ENCODE measurements at places on chromosomes 5 and 9.

- no peak for DNase-seq
These were observed 251.8 kb downstream of the PBX3 start for GRCh38 chr9:125998837-125999503.

GRCh38 chr9:86764221-86764624, 183.1 kb downstream of the GAS1 start:
- no peak for DNase-seq

GRCh38 chr9:27566118-27566517, 7.2 kb downstream of the C9orf72 start:
- no peak for DNase-seq

DNA sequence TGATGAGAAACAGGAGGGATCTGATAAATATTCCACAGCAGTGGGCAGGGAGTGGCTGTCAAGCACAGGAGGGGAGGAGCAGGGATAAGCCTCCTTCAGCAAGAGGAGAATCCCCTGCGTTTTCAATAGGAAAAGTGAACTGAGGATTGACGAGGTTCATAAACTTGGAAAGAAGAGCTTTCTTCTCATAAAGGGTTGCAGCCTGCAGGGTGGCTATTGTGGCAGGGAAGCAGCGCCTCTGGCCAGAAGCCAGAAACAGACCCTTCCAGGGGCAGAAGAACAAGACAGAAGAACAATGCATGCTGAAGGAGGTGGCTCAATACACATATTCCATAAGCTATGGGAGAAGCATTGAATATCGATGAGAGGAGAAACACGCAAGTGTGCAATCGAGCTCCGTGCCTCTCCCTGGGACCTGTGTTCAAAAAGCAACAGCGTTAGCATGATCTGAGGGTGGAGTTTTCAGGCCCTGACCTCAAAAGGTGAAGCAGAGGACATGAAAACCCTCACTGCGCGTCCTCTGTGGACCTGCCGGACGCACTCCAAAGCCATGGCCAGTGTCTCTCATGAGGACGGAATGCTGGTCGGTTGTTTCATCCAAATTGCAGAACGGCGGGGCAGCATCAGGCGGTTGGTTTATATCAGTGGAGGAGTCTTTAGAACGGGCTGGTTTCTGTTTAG, 67.6 kb downstream of the ANKRD33B start:
- DNase-seq, result no peak

DNA sequence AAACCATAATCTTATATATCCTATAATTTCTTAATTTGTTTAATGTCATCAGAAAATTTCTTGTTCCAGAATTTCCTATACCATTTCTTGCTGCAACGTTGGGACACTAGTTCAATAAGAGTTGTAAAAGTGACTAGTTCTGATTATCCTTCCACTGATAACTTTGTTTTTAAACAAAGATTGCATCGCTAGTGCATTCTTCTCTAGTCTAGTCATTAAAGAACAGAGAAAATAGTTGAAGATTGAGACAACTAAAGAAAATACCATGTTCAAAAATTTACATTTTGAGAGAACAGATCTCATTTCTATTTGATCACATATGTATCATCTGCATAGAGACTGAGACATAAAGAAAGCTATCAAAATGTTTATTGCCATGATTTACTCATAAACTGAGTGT, 1888.2 kb downstream of the EFNA5 start:
- DNase-seq, result no peak

DNA sequence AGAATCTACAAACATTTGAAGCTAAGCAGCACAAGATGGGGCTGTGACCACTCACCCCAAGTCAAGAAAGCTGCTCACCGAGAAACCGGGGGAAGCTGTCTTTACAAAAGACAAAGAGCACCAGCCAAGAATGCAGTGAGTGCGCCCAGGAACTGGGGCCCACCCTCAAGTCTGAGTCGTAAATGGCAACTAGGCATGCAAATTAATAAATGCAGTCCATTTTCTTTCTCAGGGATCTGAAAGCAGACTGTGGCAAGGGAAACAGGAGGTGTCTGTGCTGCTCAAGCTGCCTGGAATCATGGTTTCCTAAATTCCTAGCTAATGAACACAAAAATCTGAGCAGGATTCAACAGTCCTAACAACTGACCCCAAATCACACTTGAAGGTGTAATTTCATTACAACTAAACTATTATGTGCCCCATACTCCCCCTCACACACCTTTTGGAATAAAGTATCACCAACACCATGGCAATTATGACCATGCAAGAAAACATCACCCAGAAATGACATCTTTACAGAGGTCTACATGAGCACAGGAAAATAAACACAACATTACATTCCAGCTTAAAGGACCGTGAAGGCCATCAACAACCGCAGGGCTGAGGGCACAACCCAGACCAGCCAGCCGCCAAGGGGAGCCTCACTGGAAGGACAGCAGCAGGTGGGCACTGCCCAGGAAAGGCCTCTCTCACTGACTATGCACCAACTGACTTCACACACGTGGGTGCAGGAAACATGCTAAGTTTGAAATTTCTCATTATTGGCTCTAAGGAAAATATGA, 17.6 kb downstream of the NSUN2 start:
- no peak for DNase-seq

DNA sequence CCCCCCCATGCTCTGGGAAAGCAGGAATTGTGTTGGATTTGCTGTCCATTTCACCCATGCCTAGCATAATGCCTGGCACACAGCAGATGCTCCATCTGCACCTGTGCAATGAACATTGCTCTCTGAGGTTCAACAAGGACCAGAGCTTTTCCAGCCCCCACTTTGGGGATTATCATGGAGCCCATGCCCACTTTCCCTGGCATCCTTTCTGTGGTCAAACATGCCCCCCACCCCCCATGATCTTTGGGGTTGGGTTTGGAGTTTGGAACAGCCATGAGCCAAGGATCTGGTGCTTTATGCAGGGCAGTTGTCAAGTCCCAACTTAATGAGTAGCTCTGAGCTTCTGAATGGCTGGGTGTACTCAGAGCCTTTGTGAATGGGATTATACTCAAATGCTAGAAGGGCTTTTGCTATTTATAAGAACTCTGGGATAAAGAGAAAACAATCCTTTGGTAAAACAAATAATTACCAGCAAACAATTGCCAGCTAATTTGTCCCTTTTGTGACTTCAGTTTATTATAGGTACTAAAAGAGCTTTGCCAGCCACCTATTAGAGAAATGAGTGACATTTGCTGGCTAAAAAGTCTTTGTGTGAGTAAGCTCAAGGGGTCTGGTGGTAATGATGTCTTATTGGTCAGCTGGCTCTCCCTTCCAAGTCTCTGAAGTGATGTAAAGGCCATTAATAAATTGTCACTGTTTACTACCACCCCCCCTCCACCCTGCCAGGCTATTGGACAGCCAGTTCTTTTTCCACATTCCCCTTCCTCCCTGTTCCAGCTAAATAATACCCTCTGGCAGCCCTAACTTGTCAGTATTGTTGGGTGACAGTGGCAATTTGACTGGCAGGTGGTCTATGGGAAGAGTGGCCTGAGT, 182.3 kb downstream of the MACROH2A1 start:
- no peak for DNase-seq

- DNase-seq, result no peak
These were observed 104.8 kb upstream of the CD180 start for GRCh38 chr5:67301285-67301903.

GRCh38 chr5:142871363-142872193, 101.4 kb downstream of the ARHGAP26 start:
- DNase-seq, result no peak

DNA sequence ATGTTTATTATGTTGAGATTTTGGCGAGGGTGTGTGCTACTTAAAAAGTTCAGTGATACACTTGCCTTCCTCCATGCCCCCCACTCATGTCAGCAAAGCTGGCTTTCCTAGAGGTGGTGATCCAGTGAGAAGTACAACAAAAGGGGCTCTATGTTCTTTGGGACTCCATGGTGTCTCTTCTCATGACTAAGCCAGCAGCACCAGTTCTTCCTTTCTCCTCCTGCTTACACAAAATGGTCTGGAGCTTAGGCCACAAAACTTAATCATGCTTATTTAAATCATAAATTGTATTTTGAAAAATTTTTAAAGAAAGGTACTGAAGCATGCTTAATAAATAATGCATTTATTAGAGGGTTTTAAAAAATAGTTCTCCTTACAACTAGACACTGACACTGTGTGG, 22.4 kb downstream of the MOCS2 start:
- DNase-seq, result no peak

- DNase-seq, result no peak
These were observed 33.1 kb upstream of the SPIN1 start for GRCh38 chr9:88355166-88355565.

- DNase-seq, result no peak
These were observed 67.2 kb downstream of the PRLR start for GRCh38 chr5:35162848-35163709.

DNA sequence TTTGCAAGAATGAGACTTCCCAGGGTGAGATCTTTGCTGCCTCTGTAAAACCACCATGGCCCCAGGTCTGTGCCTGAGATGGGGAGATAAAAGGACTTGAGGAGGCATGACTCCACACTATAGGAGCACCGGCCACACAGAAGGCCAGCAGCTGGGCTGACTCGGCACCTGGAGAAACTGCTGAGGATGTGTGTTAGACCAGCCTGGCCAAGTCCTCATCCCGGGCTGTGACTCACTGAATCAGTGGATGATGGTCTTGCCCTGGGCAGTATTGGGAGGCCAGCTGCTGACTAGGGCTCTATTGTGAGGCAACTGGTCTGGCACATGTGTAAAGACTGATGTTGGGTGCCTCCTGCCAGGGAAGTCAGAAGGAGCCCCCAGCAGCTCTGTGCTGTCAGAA, 286.2 kb downstream of the ACTL7B start:
- no peak for DNase-seq

DNA sequence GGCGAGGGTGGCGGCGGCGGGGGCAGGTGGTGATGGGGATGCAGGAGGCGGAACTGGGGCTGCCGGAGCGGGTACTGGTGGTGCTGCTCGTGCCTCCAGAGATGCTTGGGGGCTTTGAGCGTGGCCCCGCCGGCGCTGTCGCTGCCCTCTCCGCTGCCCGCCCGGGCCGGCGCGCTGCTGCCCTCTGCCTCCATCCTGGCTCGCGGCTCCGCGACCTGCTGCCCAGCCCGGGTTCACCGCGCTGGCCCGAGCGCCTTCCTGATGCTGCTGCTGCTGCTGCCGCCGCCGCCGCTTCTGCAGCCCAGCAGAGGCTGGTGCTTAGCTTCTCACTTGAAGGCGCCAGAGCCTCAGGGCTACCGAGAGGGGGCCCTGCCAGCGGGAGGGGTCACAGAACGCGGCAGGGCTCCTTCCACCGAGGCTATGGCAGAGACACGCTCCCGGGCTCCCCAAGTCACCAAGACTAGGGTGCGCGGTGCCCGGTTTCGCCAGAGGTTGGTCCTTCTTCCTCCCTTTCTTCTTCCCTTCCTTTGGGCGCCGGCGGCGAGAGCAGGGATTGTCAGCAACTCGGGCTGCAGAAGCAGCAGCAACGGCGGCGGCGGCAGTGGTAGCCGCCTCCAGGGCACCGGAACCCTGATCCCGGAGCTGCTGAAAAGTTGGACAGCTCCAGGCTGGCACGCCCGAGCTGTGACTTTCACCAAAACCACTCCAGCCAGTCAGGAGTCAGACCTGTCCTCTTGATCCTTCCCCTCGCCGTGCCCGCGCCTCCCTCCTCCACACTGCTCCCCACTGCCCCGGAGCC, at the start of gene PDE4D:
PDE4D (minus strand) TSS at position 298 of the 799 bp plus-strand sequence.
- no peak for DNase-seq

GRCh38 chr5:132692632-132692967, 18.8 kb downstream of the IL4 start:
- DNase-seq, result no peak

DNA sequence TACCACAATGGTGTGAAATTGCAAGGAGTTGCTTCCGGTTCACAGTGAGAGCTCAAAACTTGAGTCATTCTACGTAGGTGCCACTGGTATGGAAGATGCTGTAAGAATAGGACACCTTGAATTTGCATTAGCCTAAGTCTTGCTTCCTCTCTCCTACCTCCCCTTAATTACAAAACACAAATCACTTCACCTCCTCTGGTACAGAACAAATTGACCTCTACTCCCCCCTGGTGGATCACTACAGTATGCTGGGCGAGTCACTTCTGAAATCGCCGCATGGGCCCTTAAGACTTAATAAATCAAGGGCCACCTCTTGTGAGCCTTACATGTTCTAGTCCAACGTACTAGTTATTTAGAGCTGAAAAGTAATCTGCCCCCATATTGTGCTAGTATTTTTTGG, 145.3 kb upstream of the SMARCA2 start:
- no peak for DNase-seq

DNA sequence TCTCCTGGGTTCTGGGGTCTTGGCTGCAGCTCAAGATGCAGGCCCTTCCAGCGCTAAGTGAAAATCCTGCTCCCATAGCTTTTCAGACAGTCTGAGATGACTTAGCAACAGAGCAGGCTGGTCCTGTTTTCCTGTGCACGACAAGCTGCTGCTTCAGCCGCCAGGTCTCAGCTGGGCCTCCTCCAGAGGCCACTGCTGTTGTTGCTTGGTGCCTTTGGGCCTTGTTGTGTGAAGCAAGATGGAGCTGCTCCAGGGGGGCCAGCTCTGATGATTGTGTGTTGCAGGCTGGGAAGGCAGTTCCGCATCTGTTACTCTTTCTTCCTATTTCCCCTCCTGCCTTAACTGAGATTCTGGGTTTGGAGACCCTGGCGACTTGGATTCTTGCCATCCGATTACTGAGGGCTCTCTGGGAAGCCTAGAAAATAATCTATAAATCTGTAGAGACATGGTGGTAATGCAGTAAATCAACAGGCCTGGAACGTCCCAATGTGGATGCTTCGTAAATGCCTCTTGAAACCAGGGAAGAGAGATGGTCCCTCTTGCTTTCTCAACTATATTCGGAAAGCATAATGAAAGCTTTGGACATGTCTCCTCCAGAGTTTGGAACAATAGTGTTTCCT, 3.2 kb downstream of the MAP1B start:
- DNase-seq, result no peak
